ENCODE measurements at places on chromosomes 13 and 19.

- DNase-seq: peak; percentile 6
Measured at GRCh38 chr19:58059003-58059670, at the start of gene ZNF135. Gene ZNF135 (plus strand): TSS chr19:58059282. CDS start chr19:58060003, 721 bp downstream.

DNA sequence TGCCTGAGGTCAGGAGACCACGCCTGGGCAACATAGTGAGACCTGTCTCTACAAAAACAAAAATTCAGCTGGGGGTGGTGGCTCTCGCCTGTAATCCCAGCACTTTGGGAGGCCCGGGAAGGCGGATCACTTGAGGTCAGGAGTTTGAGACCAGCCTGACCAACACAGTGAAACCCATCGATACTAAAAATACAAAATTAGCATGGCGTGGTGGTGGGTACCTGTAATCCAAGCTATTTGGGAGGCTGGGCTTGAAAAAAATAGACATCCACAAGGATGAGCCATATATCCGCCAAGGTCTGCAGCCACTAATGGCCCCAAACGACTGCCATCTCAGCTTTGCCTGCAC is 3.1 kb downstream of the RPS16 start:
- DNase-seq: no peak

DNA sequence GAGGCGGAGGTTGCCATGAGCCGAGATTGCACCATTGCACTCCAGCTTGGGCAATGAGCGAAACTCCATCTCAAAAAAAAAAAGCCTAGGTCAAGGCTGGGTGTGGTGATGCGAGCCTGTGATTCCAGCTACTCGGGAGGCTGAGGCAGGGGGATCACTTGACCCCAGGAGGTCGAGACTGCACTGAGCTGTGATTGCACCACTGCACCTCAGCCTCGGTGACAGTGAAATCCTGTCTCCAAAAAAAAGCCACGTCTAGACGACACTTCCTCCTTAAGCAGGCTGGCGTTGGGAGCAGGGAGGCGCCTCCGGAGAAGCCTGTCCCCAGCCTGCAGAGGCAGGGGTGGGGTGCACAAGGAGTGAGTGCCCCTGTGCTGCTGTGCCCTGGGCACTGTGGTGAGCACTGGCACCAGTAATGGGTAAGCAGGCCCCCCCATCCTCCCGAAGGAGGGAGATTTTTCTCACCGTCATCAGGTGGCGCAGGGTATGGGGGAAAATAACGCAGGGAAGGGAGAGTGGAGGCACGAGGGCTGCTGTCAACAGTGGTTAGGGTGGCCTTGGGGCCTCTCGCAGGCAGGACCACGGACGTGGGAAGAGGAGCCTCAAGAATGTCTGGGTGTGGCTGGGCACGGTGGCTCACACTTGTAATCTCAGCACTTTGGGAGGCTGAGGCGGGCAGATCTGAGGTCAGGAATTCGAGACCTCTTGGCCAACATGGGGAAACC is 706 bp downstream of the P2RY11 start:
- no peak for DNase-seq

- no peak for DNase-seq
Measured at GRCh38 chr19:34479396-34479795, 2.2 kb upstream of the WTIP start.

DNA sequence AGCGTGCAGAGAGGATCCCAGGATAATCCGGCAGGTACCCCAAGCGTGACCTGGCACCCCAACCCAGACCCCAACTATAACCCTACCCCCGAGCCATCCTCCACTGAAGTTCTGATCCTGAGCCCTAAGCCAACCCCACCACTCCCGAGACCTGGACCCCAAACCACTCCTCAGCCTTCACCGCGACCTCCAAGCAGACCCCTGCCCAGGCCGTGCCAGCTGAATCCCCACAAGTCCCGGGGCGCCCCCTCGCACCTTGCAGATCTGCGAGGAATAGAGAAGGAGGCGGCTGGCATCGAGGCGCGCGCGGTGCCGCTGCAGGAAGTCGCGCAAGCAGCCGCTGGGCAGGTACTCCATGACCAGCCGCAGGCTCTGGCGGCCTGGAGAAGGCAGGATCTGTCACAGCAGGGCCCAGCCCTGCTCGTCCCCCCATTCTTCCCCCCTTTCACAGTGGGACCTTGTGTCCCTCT is 10.1 kb upstream of the INSL3 start:
- no peak for DNase-seq
